ENCODE measurements at places on chromosomes 1 and 21. TPM values are rescaled to one million over a fixed set of nuclear protein-coding genes. Genes with fewer than 3 reads are reported as not detected.
A peak's percentile ranks its signal among the peaks of the same experiment; 100 is the strongest.

CLCA1 gene
- total RNA-seq: not detected

PDZK1 gene
- 0.83 TPM for total RNA-seq

CRYBG2 gene
- total RNA-seq: not detected

LCE6A gene
- not detected for total RNA-seq

GRCh38 chr1:82139751-82140468 lies 339.2 kb downstream of the ADGRL2 start:
- no peak overlapping the region for H3K4me3 ChIP-seq
- no peak for DNase-seq
- H3K4me1 ChIP-seq: no peaks in the 10 kb centered on the region
- H3K27me3 ChIP-seq: no peaks in the 10 kb centered on the region
- no peak overlapping the region for H3K27ac ChIP-seq

GRCh38 chr21:40049031-40049930 lies 182.0 kb downstream of the PCP4 start:
- no peak for DNase-seq
- no peaks in the 10 kb centered on the region for H3K4me1 ChIP-seq
- no peaks in the 10 kb centered on the region for H3K36me3 ChIP-seq
- no peaks in the 10 kb centered on the region for H3K27me3 ChIP-seq
- no peak overlapping the region for H3K27ac ChIP-seq
- no peak overlapping the region for H3K4me3 ChIP-seq

GRCh38 chr1:239386453-239387303 lies at the start of gene CHRM3:
Gene CHRM3 (plus strand): TSS chr1:239386568. CDS start chr1:239907452, 520,884 bp downstream.
- H3K27ac ChIP-seq: peak within 1 kb of the TSS; percentile 88
- no peaks in the 10 kb centered on the region for H3K27me3 ChIP-seq
- H3K4me1 ChIP-seq: peaks cover 1% of the 10 kb centered on the region
- H3K36me3 ChIP-seq: no peaks in the 10 kb centered on the region
- peak within 1 kb of the TSS; percentile 71 for H3K4me3 ChIP-seq

GRCh38 chr1:55468142-55468795 lies 253.1 kb upstream of the USP24 start:
- H3K27ac ChIP-seq: no peak overlapping the region
- H3K4me1 ChIP-seq: peaks cover 3% of the 10 kb centered on the region
- H3K36me3 ChIP-seq: no peaks in the 10 kb centered on the region
- no peaks in the 10 kb centered on the region for H3K27me3 ChIP-seq
- no peak for DNase-seq

DNA sequence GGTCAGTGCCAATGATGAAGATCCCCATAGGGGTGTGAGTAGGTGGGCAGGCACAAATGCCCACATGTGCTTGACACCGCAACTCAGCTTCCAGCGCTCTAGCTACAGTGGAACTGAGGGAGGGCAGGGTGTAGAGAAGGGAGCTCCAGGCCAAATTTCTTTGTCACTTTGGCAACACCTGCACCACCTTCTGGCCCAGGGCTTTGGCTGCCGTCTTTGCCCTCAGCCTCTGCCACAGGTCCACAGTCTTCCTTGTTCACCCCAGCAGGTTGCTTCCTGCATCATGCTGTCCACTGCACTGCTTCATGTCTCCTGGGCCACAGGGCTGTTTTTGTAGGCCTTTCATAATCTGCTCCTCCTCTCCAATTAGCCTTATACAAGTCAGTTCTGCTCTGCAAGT lies 20.4 kb upstream of the FMOD start:
- DNase-seq: no peak
- H3K27ac ChIP-seq: no peak overlapping the region
- H3K4me1 ChIP-seq: peaks cover 13% of the 10 kb centered on the region

GRCh38 chr21:39010629-39011404 lies 172.4 kb downstream of the PSMG1 start:
- no peaks in the 10 kb centered on the region for H3K36me3 ChIP-seq
- DNase-seq: no peak
- H3K4me1 ChIP-seq: peaks cover 4% of the 10 kb centered on the region
- no peaks in the 10 kb centered on the region for H3K27me3 ChIP-seq

- no peaks in the 10 kb centered on the region for H3K4me1 ChIP-seq
- no peaks in the 10 kb centered on the region for H3K27me3 ChIP-seq
- no peak overlapping the region for H3K27ac ChIP-seq
- no peak for DNase-seq
Measured at GRCh38 chr1:64087768-64088167, 115.7 kb upstream of the UBE2U start.

DNA sequence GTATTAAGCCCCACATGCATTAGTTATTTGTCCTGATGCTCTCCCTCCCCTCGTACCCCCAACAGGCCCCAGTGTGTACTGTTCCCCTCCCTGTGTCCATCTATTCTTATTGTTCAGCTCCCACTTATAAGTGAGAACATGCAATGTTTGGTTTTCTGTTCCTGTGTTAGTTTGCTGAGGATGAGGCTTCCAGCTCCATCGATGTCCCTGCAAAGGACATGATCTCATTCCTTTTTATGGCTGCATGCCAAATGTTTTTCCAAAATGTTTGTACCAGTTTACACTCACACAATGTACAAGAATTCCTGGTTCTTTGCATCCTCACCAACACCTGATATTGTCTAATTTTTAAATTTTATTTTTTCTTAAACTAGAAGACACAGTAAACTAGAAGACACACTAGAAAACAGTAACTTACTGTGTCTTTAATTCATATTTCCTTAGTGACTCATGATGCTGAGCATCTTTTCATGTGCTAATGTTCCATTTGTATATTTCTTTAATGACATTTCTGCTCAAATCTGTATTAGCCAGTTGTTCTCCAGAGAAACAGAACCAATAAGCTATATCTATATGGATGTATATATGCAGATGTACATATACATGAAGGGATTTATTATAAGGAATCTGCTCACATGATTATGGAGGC lies 19.4 kb upstream of the USP1 start:
- H3K36me3 ChIP-seq: no peaks in the 10 kb centered on the region
- H3K4me1 ChIP-seq: no peaks in the 10 kb centered on the region
- DNase-seq: no peak
- H3K4me3 ChIP-seq: no peak overlapping the region
- no peaks in the 10 kb centered on the region for H3K27me3 ChIP-seq

DNA sequence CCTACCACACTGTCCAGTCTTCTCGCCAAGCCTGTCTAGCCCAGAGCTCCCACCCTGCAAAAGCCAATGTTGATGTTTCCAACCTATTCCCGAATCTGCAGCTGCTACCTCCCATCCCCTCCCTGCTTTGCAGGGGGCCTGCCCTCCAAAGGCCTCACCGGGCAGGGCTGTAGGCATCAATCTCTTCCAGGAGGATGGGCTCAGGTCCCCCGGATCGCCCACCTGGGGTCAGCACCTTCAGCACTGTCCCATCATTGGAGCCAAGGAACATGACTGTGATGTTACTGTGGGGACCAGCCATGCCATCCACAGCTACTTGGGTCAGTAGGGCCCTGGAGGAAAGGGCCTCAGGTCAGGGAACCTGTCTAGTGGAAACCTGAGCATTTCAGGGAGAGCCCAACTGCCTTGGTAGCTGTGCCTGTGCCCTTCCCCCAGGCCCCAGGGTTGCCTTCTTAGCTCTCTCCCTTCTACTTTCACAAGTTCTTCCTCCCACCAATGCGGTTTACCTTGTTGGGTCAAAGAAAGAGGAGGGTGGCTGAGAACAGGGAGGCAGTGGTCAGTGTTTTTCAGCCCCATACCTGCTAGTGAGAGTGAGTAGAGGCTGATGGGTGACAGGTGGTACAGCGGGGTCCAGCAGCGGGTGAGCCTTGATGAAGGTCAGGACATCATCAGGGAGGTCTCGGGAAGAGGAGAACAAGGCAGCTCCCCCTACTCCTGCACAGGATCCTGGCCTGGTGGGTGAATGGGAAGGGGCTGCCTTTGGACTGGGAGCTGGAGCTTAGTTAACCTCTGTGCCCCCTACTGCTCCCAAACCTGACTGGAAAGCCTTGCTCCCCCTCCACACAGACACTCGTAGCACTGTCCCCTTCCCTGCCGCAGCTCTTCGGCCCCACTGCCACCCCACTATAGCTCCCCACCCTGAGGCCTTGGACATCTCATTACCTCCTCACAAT lies 10.7 kb downstream of the SEMA6C start:
- H3K4me3 ChIP-seq: no peak overlapping the region
- no peaks in the 10 kb centered on the region for H3K36me3 ChIP-seq
- H3K27me3 ChIP-seq: no peaks in the 10 kb centered on the region
- no peaks in the 10 kb centered on the region for H3K4me1 ChIP-seq

DNA sequence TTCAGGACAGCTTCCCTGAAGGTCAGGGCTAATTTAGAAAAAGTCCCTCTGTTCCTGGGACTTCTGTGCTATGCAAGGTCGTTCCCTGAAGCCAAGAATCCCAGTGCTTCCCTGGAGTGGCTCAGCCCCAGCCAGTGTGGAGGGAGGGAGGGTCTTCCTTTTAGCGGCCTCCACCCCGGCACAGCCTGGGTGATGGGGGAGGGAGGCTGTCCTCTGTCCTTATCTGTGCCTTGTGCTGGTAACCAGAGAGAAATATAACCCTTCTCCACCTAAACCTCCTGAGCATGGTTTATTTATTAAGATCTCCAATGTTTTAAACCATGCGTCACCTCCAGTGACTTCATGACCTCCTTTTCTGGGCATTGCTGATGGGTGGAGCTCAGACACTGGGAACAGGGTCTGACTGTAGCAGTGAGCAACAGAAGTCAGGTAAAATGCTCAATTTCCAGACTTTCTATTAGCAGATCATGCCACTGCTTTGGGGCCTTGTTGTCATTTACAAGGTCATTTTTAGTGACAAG lies 157.1 kb downstream of the DSCAM start:
- no peak for DNase-seq
- H3K27ac ChIP-seq: no peak overlapping the region
- H3K4me1 ChIP-seq: no peaks in the 10 kb centered on the region
- no peak overlapping the region for H3K4me3 ChIP-seq

Data from ovary (tissue), 10 donors.